ENCODE measurements at places on chromosomes 13 and 19. TPM values are rescaled to one million over a fixed set of nuclear protein-coding genes. Genes with fewer than 3 reads are reported as not detected.

DNA sequence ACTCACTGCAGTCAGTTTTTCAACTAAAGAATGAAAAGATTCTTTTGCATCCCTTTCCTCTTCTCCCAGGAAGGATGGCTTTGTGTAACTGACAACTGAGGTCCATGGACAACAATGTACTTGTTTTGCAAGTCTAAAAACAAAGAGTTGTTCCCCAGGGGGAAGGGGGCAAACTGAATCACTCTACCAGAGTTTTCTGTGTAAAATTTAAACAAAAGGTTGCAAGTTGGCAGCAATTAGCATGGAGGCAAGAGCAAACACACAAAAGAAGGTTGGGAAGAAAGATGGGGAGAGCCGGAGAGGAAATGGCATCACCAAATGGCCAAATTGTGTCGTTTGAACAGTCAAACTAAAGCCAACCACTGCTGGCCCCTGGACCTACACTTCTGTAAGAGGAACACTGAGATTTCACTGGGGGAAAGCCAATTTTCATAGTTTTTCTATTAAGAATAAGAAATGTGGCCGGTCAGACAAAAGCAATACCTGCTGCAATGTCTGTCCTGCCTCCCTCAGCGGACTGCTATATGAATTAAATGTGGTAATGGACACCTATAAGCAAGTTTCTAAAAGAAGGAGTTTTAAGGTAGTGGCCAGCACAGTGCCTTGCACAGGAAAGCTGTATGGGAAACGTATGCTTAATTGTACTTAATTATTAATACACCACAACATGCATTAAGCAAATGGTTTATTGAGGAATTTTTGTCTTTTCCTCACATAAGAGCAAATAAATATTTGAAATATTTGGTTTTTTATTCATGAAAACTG is 16.1 kb upstream of the SACS start:
- no peaks in the 10 kb centered on the region for H3K36me3 ChIP-seq
- no peak overlapping the region for H3K27ac ChIP-seq
- no peaks in the 10 kb centered on the region for H3K27me3 ChIP-seq
- H3K4me1 ChIP-seq: no peaks in the 10 kb centered on the region

DNA sequence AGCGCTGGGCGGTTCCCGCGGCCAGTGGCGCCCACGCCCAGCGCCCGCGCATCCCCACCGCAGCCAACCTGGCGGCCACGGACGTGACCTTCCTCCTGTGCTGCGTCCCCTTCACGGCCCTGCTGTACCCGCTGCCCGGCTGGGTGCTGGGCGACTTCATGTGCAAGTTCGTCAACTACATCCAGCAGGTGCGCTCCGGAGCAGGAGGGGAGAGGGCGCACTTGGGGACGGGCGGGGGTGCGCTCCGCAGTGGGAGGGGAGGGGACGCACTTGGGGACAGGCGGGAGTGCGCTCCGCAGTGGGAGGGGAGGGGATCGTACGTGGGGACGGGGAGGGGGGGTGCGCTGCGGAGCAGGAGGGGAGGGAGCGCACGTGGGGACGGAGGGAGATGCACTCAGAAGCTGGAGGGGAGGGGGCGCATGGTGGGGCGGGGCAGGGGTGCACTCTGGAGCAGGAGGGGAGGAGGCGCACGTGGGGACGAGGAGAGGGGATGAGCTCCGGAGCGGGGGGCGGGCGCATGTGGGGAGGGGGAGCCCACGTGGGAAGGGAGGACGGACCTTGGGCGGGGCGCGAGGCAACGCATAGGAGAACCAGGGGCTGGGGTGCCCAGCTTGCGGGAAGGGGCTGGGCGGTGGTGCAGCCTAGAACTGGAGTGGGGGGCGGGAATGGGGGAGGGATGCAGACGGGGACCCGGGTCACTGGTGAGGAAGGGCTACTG is 1.5 kb downstream of the KISS1R start:
- no peak overlapping the region for H3K27ac ChIP-seq
- peak overlapping the region; percentile 45 for H3K4me3 ChIP-seq
- H3K27me3 ChIP-seq: peaks cover 4% of the 10 kb centered on the region
- H3K36me3 ChIP-seq: no peaks in the 10 kb centered on the region
- peaks cover 20% of the 10 kb centered on the region for H3K4me1 ChIP-seq
- DNase-seq: peak; percentile 66

- no peaks in the 10 kb centered on the region for H3K36me3 ChIP-seq
- H3K27ac ChIP-seq: no peak overlapping the region
- H3K27me3 ChIP-seq: no peaks in the 10 kb centered on the region
- DNase-seq: no peak
These were observed 89.5 kb downstream of the ZNF100 start for GRCh38 chr19:21677696-21678418.

AP1M2 gene
- total RNA-seq: not detected

ETV2 gene
- total RNA-seq: 1.2 TPM

GRCh38 chr13:71316792-71317363 is 550.1 kb downstream of the DACH1 start:
- H3K4me1 ChIP-seq: no peaks in the 10 kb centered on the region
- no peak overlapping the region for H3K4me3 ChIP-seq
- DNase-seq: no peak
- H3K36me3 ChIP-seq: no peaks in the 10 kb centered on the region
- no peaks in the 10 kb centered on the region for H3K27me3 ChIP-seq

- H3K27ac ChIP-seq: no peak overlapping the region
- no peaks in the 10 kb centered on the region for H3K27me3 ChIP-seq
- H3K4me3 ChIP-seq: no peak overlapping the region
- no peaks in the 10 kb centered on the region for H3K36me3 ChIP-seq
- no peaks in the 10 kb centered on the region for H3K4me1 ChIP-seq
- DNase-seq: no peak
These were observed 402.9 kb downstream of the HS6ST3 start for GRCh38 chr13:96492766-96493165.

GRCh38 chr19:5110546-5110945 is 141.6 kb downstream of the KDM4B start:
- no peak overlapping the region for H3K4me3 ChIP-seq
- no peaks in the 10 kb centered on the region for H3K27me3 ChIP-seq

DNA sequence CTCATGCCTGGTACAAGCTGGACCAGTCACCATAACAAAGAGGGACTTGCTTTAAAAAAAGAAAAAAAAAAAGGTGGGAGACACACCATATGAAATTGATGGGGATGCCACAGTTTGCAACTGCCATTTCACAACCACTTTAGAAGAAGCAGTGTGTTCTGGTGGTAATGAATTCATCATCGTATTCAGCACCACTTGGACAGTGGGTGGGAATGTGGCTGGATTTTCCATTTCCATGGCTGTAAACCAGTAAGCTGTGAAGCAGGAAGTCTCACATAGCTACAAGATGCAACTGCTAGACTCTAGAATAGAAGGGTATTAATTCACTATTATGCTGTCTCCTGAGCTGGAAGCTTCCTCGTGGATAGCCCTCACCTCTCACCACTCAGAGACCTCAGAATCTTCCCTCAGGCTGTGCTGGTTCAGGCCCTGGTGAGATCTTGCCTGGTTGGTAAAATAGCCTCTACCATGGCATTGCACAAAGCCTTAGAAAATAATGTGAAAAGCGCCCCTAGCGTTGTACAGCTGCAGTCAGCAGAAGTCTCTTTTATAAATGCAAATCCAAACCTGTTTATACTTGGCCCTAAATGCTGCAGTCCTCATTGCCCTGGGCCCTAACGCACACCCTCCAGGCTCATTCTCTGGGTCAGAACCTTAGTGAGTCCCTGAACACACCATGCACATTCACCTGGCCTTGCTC is 150.7 kb downstream of the KCTD15 start:
- no peak overlapping the region for H3K27ac ChIP-seq
- no peak for DNase-seq
- no peak overlapping the region for H3K4me3 ChIP-seq
- H3K4me1 ChIP-seq: no peaks in the 10 kb centered on the region
- H3K36me3 ChIP-seq: no peaks in the 10 kb centered on the region
- no peaks in the 10 kb centered on the region for H3K27me3 ChIP-seq

DNA sequence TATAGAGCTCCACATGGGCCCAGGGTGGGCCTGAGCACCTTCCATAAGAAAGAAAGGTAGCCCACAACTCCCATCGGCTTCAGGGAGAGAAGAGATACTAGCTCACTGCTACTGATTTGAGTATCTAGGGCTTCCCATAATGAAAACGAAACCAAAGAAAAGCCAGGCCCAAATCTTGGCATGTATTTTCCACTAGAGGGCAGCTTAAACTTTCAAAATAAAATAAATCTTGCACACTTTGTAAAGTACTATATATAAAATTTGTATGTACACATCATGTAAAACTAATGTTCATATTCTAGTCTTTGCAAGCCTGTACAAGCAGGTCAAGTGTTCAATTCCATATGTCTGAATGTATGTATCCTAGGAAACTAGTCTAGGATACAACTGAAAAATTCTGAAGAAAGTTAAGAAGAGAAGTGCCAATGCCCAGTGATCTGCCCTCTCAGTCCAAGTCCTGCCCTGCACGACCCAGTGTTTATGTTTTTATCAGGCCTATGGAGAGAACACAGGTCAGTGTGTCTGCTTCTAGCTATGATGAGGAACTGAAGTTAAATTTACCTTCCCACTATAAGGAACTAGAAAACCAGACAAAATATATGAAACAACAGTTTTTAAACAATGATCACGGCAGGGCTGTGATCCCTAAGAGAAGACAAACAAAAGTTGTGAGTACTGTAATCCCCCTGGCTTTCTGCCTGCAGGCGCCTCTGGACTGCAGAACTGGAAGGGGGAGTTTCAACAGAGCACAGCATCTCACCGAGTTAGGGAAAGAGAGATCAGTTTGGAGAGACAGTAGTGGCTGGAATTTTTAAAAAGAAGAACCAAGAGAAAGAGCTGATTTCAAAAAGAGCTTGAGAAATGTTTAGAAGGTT is 475.7 kb downstream of the UQCRFS1 start:
- H3K36me3 ChIP-seq: no peaks in the 10 kb centered on the region
- no peak overlapping the region for H3K4me3 ChIP-seq
- peak; percentile 3 for DNase-seq
- H3K27me3 ChIP-seq: no peaks in the 10 kb centered on the region

IGSF23 gene
- total RNA-seq: not detected

DNA sequence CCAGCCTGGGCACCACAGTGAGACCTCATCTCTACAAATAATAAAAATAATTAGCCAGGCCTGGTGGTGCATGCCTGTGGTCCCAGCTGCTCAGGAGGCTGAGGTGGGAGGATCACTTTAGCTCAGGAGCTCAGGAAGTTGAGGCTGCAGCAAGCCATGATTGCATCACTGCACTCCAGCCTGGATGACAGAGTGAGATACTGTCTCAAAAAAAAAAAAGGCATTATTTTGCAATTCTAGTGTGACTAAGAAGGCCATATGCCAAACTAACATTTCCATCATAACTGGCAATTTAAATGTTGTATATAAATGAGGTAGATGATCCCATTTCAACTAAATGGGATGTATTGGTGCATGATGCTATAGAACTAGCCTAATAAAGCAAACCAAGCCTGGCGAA is 632.8 kb upstream of the KLF12 start:
- DNase-seq: no peak
- H3K27ac ChIP-seq: no peak overlapping the region
- H3K27me3 ChIP-seq: no peaks in the 10 kb centered on the region
- no peaks in the 10 kb centered on the region for H3K36me3 ChIP-seq
- H3K4me3 ChIP-seq: no peak overlapping the region

TEKTIP1 gene
- total RNA-seq: 1.2 TPM

PGLYRP1 gene
- total RNA-seq: not detected

- no peak overlapping the region for H3K4me3 ChIP-seq
- no peaks in the 10 kb centered on the region for H3K36me3 ChIP-seq
- H3K4me1 ChIP-seq: no peaks in the 10 kb centered on the region
- peaks cover 3% of the 10 kb centered on the region for H3K27me3 ChIP-seq
- DNase-seq: no peak
These were observed 6.6 kb downstream of the SMAD9 start for GRCh38 chr13:36913463-36913862.

KIR2DL1 gene
- total RNA-seq: not detected

STARD13 gene
- 0.48 TPM for total RNA-seq

DNA sequence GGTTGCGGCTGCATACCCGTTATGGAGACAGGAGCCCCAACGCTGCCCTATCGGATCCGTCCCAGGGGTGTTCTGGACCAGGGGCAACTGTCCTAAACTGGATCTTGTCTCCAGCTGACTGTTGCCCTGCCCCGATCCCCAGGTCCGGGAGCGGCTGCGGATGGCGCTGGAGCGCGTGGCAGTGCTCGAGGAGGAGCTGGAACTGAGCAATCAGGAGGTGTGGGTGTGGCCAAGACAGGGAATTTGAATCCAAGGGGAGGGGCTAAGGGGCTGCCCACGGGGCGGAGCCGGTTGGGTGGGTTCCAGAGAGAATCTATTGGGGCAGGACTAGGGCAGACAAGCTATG is 9.9 kb downstream of the PPFIA3 start:
- peak overlapping the region; percentile 59 for H3K27ac ChIP-seq
- no peaks in the 10 kb centered on the region for H3K27me3 ChIP-seq
- H3K36me3 ChIP-seq: no peaks in the 10 kb centered on the region
- H3K4me3 ChIP-seq: peak overlapping the region; percentile 73

- no peaks in the 10 kb centered on the region for H3K27me3 ChIP-seq
- no peaks in the 10 kb centered on the region for H3K36me3 ChIP-seq
- H3K4me1 ChIP-seq: no peaks in the 10 kb centered on the region
- H3K27ac ChIP-seq: no peak overlapping the region
- DNase-seq: no peak
These were observed 40.8 kb downstream of the GGACT start for GRCh38 chr13:100547791-100548201.

DNA sequence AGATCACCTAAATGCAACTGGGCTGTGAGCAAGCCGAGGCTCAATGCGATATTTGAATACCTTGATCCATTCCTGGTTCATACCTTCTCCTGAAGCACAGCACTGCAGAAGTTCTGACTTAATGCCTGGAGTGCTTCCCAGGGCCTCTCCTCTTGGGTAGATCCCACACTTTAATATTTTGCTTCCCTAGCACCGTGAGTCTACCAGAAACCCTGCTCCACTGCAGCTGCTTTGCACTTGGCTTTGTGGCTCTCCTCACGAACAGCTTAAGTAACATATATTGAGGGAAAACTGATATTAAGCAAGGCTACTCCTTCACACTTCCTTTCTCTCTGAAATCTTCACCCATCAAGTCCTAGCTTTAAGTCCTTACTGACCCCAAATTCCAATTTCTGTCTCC is 51.6 kb upstream of the C13orf42 start:
- no peaks in the 10 kb centered on the region for H3K27me3 ChIP-seq
- H3K36me3 ChIP-seq: no peaks in the 10 kb centered on the region
- DNase-seq: no peak
- H3K4me1 ChIP-seq: no peaks in the 10 kb centered on the region
- H3K4me3 ChIP-seq: no peak overlapping the region

ZNF433 gene
- 0.35 TPM for total RNA-seq

- DNase-seq: peak; percentile 15
- no peak overlapping the region for H3K4me3 ChIP-seq
- peaks cover 9% of the 10 kb centered on the region for H3K4me1 ChIP-seq
- no peaks in the 10 kb centered on the region for H3K36me3 ChIP-seq
- H3K27me3 ChIP-seq: no peaks in the 10 kb centered on the region
These were observed 3.3 kb downstream of the OR10H1 start for GRCh38 chr19:15812060-15812722.
